Activated naive CD4-positive, alpha-beta T cell treated with anti-CD3 and anti-CD28 coated beads for 36 hours (primary cell): ENCODE measurements at places on chromosomes 4 and X. TPM values are rescaled to one million over a fixed set of nuclear protein-coding genes. Genes with fewer than 3 reads are reported as not detected.

The FRMPD3 gene
- not detected for total RNA-seq

The FAM9B gene
- not detected for total RNA-seq

The TLR1 gene
- total RNA-seq = 4.2 TPM

The FMR1NB gene
- not detected for total RNA-seq

The ARMCX4 gene
- total RNA-seq = 5.5 TPM

The CDX4 gene
- not detected for total RNA-seq

The CHM gene
- 13.6 TPM for total RNA-seq

The PCDH19 gene
- total RNA-seq = not detected

The ASB5 gene
- total RNA-seq = not detected

The NUDT10 gene
- 0.95 TPM for total RNA-seq

The CFAP299 gene
- not detected for total RNA-seq

The DCAF12L1 gene
- total RNA-seq = not detected

The PLS3 gene
- total RNA-seq = 1.3 TPM

The SLC6A14 gene
- total RNA-seq = not detected

The MUC7 gene
- not detected for total RNA-seq

The GPR50 gene
- total RNA-seq = not detected

The CCDC149 gene
- not detected for total RNA-seq

The MAOA gene
- 0.27 TPM for total RNA-seq

The L1CAM gene
- total RNA-seq = 0.40 TPM

The PLRG1 gene
- total RNA-seq = 116 TPM

The CXCL8 gene
- not detected for total RNA-seq

The SFRP2 gene
- not detected for total RNA-seq
